Testis (tissue), 5 donors: ENCODE measurements at places on chromosomes 4 and X. TPM values are rescaled to one million over a fixed set of nuclear protein-coding genes. Genes with fewer than 3 reads are reported as not detected.

The MID2 gene
- total RNA-seq = 15.2 TPM

The PRR32 gene
- not detected for total RNA-seq

DNA sequence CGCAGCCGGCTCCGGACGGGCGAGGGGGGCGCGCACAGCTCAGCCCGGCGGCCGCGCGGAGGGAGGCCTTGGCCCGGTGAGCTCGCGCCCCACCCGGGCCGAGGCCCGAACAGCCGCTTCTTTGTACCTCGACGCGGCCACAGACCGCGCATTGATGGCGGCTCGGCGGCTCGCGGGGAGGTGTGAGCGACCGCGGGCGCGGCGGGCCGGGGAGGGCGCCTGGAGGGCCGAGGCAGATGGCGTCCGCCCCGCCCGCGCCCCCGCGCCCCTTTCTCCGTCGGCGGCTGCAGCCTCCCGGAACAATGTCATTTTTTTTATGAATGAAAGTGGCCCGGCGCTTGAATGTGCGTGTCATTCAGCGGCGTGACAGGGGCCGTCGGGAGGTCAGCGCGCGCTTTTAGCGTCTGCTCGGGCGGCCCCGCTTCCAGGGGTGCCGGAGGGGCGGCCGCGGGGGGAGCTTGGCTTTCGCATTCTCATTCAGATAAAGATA, 1.8 kb downstream of the FGFR3 start:
- H3K27ac ChIP-seq = no peak overlapping the region
- H3K4me3 ChIP-seq = peak overlapping the region; percentile 31
- peaks cover 9% of the 10 kb centered on the region for H3K4me1 ChIP-seq
- H3K27me3 ChIP-seq = no peaks in the 10 kb centered on the region
- no peaks in the 10 kb centered on the region for H3K36me3 ChIP-seq

DNA sequence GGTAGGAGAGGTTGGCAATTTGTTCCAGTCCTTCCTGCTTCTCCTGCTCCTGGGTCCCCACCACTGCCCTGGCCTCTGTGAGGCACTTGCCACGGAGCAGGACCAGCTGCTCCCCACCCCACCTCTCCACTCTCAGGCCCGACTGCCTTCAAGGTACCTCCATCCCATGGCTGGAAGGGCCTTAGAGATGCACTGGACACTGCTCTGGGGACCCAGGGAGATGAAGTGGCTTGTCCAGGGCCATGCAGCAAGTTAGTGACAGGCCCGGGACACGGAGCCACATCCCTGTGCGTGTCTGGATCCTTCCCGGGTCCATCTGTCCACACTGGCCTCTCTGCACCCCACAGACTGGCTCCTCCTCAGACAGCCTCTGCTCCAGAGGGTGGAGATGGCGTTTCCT, 105.3 kb downstream of the CPZ start:
- H3K27ac ChIP-seq = no peak overlapping the region
- H3K27me3 ChIP-seq = no peaks in the 10 kb centered on the region
- DNase-seq = no peak
- no peak overlapping the region for H3K4me3 ChIP-seq
- no peaks in the 10 kb centered on the region for H3K36me3 ChIP-seq
- H3K4me1 ChIP-seq = no peaks in the 10 kb centered on the region
